ENCODE measurements at places on chromosomes 7 and 10.
A peak's percentile ranks its signal among the peaks of the same experiment; 100 is the strongest.

DNA sequence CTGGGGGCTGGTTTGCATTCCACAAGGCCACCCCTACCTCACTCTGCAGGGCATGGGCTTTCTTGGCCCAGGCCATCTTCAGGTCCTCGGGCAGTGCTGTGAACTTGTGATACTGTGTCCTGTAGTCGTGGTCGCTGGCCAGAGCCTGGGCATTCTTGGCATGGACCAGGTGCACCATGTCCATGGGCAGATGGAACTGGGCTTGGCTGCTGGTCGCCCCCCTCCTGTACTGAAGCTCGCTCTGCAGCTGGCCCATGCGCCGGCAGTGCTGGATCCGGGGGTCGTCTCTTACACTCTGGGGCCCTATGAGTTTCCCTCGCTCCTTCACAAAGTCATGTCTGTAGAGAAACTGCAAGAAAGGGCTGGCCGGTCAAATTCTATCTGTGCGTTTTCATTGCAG is 51.7 kb downstream of the HABP2 start:
- no peak for DNase-seq
- H3K4me1 ChIP-seq, result no peaks in the 10 kb centered on the region
- H3K36me3 ChIP-seq, result no peaks in the 10 kb centered on the region
- no peak overlapping the region for H3K4me3 ChIP-seq
- H3K27me3 ChIP-seq, result no peaks in the 10 kb centered on the region
- H3K27ac ChIP-seq, result no peak overlapping the region

GRCh38 chr7:77778535-77778934 is 19.7 kb downstream of the TMEM60 start:
- no peak overlapping the region for H3K4me3 ChIP-seq
- no peaks in the 10 kb centered on the region for H3K36me3 ChIP-seq
- H3K27ac ChIP-seq, result no peak overlapping the region
- DNase-seq, result no peak
- H3K27me3 ChIP-seq, result no peaks in the 10 kb centered on the region

- no peaks in the 10 kb centered on the region for H3K36me3 ChIP-seq
- no peaks in the 10 kb centered on the region for H3K4me1 ChIP-seq
- H3K27me3 ChIP-seq, result no peaks in the 10 kb centered on the region
- H3K4me3 ChIP-seq, result no peak overlapping the region
- DNase-seq, result no peak
- no peak overlapping the region for H3K27ac ChIP-seq
Observed at GRCh38 chr7:134625550-134625949, 21.1 kb upstream of the BPGM start.

- no peaks in the 10 kb centered on the region for H3K27me3 ChIP-seq
- peaks cover 17% of the 10 kb centered on the region for H3K4me1 ChIP-seq
- no peak overlapping the region for H3K27ac ChIP-seq
- no peak overlapping the region for H3K4me3 ChIP-seq
- no peak for DNase-seq
Observed at GRCh38 chr10:29991382-29991781, 68.0 kb downstream of the JCAD start.

- peak overlapping the region; percentile 23 for H3K27ac ChIP-seq
- DNase-seq, result peak; percentile 85
- no peaks in the 10 kb centered on the region for H3K36me3 ChIP-seq
- H3K27me3 ChIP-seq, result no peaks in the 10 kb centered on the region
- peaks cover 17% of the 10 kb centered on the region for H3K4me1 ChIP-seq
- no peak overlapping the region for H3K4me3 ChIP-seq
Observed at GRCh38 chr10:124589491-124590041, 127.9 kb downstream of the LHPP start.

DNA sequence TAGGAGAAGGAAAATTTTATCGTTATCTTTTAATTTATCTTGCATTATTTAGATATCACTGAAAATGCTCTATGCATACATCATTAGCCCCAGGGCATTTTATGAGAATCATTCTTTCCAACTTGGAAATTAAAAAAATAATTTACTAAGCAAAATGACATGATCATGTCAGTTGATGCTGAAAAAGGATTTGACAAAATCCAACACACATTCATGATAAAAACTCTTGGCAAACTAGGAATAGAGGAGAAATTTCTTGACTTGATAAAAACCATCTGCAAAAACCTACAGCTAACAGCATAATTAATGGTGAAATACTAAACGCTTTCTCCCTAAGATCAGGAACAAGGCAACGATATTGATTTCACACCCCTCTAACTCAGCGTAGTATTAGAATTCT is 40.2 kb upstream of the RSU1 start:
- no peak overlapping the region for H3K4me3 ChIP-seq
- DNase-seq, result no peak
- no peaks in the 10 kb centered on the region for H3K4me1 ChIP-seq
- no peaks in the 10 kb centered on the region for H3K36me3 ChIP-seq

GRCh38 chr10:114273910-114274309 is 34.9 kb downstream of the VWA2 start:
- H3K4me3 ChIP-seq, result no peak overlapping the region
- H3K27me3 ChIP-seq, result no peaks in the 10 kb centered on the region
- H3K27ac ChIP-seq, result no peak overlapping the region
- no peaks in the 10 kb centered on the region for H3K4me1 ChIP-seq
- no peak for DNase-seq
- H3K36me3 ChIP-seq, result no peaks in the 10 kb centered on the region
